Activated CD8-positive, alpha-beta memory T cell treated with anti-CD3 and anti-CD28 coated beads for 1 hour (primary cell): ENCODE measurements at places on chromosomes 7 and 10.
A peak's percentile ranks its signal among the peaks of the same experiment; 100 is the strongest.

DNA sequence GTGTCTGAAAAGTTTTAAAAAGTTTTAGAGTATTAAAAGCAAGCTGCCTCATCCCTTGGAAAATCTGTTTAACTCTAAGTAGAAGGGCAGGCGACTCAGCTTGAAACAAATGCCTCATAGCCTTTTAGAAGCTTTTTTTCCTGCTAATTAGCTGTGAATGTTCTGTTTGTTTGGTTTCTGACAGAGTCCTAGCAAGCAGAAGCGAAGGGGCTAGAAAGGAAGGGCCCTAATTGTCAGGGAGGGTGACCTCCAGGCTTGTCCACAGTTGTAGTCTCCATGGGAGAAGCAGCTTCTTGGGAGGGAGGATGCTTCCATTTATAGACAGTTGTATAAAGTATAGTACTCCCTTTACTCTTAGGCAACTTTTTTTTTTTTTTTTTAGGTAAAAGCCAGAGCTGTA lies 90.9 kb downstream of the DNAJC1 start:
- DNase-seq, result no peak

GRCh38 chr7:120725376-120726039 lies 132.4 kb downstream of the TSPAN12 start:
- DNase-seq, result no peak

DNA sequence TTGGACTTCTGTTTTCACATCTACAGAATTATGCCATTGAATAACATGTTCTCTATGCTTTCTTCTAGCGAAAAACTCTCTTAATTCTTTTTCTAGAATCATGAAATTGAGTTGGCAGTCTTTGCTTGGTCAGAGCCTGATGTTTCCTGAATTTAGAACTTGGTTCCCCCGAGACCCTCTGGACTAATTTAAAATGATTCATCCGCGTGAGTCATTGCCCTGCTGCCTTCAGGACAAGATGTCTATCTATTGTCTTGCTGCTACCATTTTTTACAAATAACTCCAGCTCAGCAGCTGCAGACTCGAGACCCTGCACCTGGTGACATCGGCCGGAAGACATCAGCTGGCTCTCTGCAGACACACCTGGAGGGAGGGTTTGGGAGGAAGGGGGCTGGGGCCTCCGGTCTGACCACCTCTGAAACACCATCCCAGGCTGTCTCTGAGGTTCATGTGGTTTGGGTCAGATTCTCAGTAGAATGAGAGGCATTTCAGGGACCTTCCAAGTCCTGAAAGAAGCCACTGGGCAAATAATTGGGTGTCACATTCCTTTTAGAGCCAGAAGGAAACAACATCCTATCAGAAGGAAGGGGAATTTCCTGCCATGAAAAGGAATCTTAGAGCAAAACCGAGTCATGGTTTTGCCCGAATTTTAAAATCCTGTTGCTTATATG lies 20.9 kb upstream of the KLF6 start:
- DNase-seq, result no peak

DNA sequence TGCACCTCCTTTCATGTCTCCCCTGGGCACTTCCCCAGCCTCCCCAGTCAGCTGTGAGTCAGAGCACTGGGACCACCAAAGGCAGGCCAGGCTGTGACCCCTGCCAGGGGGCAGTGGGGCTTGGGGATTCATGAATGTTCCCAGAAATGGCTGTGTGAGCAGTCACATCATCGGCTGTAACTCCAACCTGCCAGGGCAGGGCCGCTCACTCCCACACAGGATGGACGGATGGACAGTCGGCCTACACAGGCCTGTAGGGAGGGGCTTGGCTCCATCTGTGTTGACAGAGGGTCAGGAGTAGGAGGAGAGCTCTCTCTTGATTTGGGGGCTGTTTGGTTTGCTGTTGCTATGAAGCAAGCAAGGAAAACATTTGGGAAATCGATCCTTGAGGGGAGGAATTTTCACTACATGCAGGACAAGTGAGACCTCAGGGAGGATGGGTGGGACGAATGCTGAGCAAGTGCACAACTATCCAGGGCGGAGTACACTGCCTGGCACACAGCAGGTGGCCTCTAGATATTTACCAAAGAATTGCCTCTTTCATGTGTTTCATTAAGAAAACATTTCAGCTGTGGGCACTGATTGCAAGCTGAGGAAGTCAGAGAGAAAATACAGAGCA lies 2.9 kb upstream of the IGFBP1 start:
- DNase-seq, result no peak

DNA sequence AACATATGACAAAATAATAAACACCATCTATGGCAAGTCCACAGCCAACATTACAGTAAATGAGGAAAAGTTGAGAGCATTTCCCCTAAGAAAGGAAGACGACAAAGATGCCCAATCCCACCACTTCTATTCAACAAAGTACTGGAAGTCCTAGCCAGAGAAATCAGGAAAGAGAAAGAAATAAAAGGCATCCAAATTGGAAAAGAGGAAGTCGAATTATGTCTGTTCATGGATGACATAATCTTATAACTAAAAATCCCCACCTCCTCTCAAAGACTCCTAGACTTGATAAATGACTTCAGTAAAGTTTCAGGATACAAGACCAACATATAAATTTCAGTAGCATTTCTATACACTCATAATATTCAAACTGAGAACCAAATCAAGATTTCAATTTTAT lies 288.5 kb upstream of the POT1 start:
- no peak for DNase-seq

- DNase-seq, result peak; percentile 7
Observed at GRCh38 chr10:89644691-89644966, 413 bp downstream of the PANK1 start.

GRCh38 chr10:61338146-61338545 lies 115.0 kb downstream of the TMEM26 start:
- no peak for DNase-seq
